ENCODE measurements at places on chromosomes 5 and 9.

GRCh38 chr5:158461240-158461854 is 602.4 kb upstream of the CLINT1 start:
- no peak for DNase-seq

- peak; percentile 49 for DNase-seq
Observed at GRCh38 chr5:169125571-169125970, 175.4 kb downstream of the SLIT3 start.

GRCh38 chr9:109031241-109031640 is 17.9 kb upstream of the CTNNAL1 start:
- no peak for DNase-seq

- no peak for DNase-seq
Observed at GRCh38 chr5:151255621-151256286, 2.8 kb downstream of the GM2A start.

- DNase-seq, result peak; percentile 83
Observed at GRCh38 chr5:135476615-135477581, 24.7 kb upstream of the TIFAB start.

- no peak for DNase-seq
Observed at GRCh38 chr5:82185851-82186250, 92.3 kb downstream of the RPS23 start.

GRCh38 chr9:110606179-110606790 is 26.7 kb upstream of the SVEP1 start:
- no peak for DNase-seq

GRCh38 chr9:33051144-33051543 is 25.3 kb downstream of the SMU1 start:
- DNase-seq, result no peak

DNA sequence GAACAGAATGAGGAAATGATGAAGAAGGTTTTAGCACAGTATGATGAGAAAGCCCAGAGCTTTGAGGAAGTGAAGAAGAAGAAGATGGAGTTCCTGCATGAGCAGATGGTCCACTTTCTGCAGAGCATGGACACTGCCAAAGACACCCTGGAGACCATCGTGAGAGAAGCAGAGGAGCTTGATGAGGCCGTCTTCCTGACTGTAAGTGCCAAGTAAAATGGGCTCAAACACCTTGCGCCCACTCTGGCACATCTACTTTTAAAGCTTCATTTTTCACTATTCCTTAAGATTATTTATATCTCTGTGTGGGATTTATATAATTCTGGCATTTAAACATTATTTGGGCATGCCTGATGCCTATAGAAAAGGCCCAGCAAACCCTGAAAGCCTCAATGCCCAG is 55.6 kb downstream of the CMYA5 start:
- no peak for DNase-seq

DNA sequence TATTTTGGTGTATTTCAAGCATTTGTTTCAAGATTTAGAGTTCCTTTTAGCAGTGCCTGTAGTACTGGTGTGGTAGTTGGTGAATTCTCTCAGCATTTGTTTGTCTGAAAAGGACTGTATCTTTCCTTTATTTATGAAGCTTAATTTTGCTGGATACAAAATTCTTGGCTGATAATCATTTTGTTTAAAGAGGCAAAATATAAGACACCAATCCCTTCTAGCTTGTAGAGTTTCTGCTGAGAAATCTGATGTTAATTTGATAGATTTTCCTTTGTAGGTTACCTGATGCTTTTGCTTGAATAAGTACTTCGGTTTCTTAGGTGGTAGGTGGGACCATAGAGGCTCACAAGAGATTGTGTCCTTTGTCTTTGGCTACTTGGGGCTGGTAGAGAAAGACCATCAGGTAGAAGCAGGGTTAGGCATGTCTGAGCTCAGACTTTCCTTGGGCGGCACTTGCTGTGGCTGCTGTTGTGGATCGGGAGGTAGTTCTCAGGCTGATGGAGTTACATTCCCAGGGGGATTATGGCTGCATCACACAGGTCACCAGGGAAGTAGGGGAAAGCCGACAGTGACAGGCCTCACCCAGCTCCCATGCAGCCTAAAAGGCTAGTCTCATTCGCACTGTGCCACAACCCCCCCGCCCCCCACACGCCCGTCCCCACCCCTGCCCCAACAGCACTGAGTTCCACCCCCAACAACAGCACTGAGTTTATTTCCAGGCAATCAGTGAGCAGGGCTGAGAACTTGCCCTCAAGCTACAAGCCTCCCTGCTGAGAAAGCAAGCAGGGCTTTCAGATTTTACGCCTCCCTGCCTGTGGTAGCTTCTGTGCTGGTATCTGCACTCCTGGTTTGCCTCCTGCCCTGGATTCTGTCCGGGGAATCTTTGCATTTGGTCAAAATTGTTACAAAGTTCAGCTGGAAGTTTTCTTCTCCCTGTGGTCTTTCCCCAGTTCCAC is 127.1 kb upstream of the GLRA1 start:
- peak; percentile 90 for DNase-seq

GRCh38 chr5:179377421-179378115 is 32.3 kb upstream of the ADAMTS2 start:
- DNase-seq, result no peak
